Glomerular endothelial cell (primary cell): ENCODE measurements at places on chromosomes 12 and 14.

- DNase-seq = no peak
Measured at GRCh38 chr14:81312289-81312876, 87.7 kb downstream of the STON2 start.

DNA sequence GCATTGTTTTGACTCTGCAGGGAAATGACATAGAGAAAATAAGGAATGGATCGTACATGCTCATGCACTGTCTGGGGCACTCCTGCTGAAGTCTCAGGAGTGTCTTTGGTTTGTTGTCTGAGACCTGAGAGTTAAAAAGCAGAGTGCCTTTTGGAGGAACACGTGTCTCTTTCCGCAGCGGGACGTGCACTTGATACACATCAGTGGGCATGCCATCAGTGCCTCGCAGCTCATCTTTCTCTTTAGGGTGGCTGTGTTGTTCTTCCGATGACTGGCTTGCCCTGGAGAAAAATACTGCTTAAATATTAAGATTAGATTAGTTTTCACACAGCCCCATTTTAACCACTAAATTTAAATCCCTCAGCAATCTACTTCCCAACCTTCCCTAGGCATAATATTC, 835.9 kb downstream of the DIO2 start:
- no peak for DNase-seq

DNA sequence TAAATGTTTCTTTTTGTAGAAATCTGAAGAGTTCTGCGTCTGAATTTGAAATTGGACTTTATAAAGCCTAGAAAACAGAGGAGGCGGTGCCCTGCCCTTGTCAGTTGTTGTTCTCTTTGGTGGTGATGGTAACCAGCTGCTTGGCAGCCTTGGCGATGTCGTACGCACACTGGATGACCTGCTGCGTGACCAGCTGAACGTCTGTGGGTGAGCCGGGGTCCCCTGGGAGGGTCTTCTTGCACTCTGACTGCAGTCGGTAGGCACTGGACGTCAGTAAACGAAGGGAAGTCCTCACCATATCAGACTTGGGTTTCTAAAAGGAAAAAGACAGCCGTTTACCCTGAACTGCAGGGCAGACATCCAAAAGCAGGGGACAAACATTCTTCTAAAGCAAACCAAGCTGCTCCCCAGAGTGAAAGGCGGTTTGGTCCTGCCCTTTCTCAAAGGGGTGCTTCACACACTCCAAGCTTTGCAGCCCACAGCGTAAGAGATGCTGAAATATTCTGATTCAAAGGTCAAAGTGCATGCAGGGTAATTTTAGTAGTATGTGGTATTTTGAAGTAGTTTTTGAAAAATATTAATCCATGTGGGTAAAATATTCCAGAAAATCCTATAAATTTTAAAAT, 32.9 kb downstream of the TCHP start:
- DNase-seq = no peak

DNA sequence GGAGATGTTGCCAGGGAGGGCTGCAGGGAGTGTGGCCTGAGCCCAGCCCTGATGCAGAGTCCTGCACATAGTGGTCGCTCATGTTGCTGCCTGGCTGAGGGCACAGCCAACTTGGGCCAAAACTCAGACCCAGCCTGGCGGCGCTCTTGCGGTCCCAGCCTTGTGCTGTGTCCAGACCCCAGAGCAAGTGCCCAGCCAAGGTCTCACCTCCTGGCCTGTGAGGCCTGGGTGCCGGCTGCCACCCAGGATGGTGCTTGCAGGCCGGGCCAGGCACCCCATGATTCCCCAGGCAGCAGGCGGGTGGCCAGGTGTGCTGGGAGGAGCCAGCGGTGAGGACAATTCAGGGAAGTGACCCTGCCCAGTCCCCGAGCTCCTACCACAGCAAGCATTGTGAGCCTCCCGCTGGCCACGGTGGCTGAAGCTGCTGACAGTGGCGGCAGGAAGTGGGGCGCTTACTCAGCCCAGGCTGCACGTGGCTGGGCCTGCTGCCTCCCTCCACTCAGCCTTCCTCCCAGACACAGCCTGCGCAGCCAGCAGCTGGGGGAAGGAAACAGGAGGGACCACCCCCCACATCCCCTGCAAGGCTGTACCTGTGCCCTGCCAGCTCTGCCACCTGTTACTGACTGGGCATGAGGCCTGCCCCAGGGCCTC, 17.7 kb upstream of the PGF start:
- no peak for DNase-seq

- no peak for DNase-seq
Measured at GRCh38 chr14:103347091-103347815, 13.2 kb downstream of the EIF5 start.

DNA sequence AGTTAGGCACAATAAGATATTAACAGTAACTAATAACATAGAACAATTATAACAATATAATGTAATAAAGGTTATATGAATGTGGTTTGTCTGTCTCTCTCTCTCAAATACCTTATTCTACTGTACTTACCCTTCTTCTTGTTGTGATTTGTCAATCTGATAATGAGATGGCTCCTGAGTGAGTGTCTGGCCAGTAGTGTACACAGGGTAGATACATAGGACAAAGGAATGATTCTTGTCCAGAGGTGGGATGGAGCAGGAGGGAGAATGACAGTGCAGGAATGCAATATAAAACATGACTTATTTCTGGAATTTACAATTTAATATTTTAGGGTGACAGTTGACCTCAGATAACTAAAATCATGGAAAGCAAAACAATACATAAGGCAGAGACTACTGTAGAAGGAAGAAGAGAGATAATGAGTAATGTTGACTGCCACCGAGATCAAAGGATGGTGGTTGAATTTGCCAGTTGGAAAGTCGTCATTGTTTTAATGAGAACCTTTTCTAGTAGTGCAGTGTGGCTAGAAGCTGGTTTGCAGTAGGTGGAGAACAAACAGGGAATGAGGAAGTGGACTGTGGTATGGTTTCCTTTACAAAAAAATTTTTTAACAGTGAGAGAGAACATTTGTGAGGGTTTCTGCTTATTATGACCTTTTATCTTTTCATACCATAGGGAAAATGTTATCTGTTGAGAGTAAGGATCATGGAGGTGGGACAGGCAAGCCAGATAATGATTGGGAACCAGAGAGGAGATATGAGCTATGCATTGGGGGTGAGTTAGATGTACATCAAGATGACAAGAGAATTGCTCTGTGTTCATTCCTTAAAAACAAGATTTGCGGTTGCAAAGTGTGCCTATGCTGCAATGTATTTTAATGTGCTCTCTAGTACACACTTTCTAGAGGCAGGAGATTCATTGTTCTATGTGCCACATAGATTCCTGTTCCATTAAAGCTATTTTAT, 458.3 kb downstream of the BTG1 start:
- DNase-seq = no peak

GRCh38 chr12:44000309-44000952, 164.6 kb downstream of the TMEM117 start:
- DNase-seq = peak; percentile 56

- no peak for DNase-seq
Measured at GRCh38 chr12:127310548-127310947, 956.4 kb upstream of the TMEM132C start.

GRCh38 chr14:103401223-103402214, 16.3 kb downstream of the MARK3 start:
- DNase-seq = no peak

GRCh38 chr12:25985316-25986175, 27.1 kb downstream of the RASSF8 start:
- no peak for DNase-seq

GRCh38 chr12:101685092-101685491, 12.3 kb upstream of the CHPT1 start:
- DNase-seq = no peak

DNA sequence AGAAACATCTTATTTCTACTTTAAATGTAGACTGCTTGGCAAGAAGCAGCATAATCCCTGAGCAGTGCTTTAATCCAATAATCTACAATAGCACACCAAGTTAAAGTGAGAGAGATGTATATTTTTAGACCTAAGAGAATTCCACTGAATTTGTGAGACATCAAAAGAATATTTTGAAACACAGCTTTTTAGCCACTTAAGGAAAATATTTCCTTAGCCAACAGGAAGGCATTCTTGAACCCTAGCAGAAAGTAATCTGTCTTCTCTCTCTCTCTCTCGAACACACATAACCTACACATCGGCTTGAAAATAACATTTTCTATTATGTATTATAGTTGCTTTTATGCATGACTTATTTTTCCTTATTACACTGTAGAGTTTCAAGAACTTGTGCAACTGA, 34.0 kb downstream of the KITLG start:
- no peak for DNase-seq

DNA sequence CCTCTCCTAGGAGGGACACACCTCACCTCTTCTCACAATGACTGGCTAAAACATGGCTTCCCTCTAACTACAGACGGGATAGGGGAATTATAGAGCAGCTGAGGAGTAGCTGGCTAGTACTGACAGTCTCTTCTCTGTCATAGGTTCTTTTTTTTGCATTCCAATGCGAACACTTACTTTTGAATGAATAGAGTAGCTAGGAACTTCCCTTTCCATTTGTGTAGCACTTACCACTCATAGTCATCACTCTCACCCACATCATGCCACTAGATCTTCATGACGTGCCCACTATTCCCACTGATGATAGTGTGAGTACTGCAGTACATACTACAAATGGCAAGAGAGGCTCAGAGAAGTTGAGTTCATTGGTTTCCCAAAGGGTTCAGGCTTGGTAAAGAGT, 143.9 kb upstream of the HIF1A start:
- DNase-seq = no peak

DNA sequence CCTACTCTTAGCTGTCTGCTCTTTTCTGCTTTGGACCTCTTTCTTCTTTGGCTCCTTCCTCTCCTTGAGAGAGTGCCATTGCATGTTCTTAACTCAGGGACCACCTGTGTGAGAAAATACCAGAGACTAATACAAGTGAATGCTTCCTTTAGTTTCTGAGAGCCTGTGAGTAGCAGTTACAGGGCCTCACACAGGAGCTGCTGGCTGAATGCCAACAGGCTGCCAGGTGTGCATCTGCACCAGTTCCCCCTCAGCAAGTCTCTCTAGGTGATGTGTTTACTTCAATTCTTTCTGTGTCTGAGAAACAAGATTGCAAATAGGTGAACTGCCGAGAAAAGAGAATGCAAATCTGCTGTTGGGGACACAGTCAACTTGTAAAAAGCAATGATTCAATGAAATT, 108.2 kb downstream of the STXBP6 start:
- DNase-seq = no peak

- DNase-seq = no peak
Measured at GRCh38 chr12:28144059-28144458, 46.2 kb upstream of the CCDC91 start.

- DNase-seq = no peak
Measured at GRCh38 chr12:114952573-114953271, 268.7 kb upstream of the TBX3 start.

DNA sequence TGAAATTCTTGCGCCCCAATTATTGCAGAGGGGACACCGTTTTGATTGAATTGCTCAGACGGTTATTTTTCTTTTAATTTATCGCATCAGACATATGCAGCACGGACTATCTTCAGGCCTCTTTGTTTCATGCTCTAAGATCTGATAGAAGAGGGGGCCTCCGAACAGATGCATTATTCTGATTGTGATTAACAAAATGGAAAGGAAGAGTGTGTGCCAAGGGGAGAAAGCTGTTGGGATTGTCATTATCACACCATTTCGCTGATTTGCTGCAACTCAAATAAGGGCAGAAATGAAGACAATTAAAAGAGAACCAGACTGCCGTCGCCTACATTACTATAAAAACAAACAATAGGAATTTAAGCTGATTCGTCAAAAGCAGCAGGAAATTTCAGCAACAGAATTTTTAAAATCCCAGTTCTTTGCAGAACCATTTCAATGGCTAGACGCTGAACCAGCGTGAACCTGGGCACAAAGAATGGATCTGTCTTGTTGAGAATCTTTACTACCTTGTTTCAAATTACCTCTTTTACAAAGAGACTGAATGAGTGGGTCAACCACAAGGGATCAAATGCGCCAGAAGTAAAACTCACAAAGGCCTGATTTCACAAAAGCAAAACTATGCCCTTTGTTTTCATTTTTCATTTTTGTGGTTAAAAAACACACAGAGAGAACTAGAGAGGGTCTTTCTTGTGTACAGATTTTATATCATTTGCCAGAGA, 30.6 kb downstream of the TMEM132D start:
- no peak for DNase-seq

GRCh38 chr12:125402874-125403789, 337.9 kb downstream of the AACS start:
- DNase-seq = peak; percentile 3

GRCh38 chr12:50024805-50025186, 498 bp downstream of the RACGAP1 start:
- DNase-seq = no peak

GRCh38 chr14:77044783-77045237, 16.3 kb upstream of the IRF2BPL start:
- no peak for DNase-seq

DNA sequence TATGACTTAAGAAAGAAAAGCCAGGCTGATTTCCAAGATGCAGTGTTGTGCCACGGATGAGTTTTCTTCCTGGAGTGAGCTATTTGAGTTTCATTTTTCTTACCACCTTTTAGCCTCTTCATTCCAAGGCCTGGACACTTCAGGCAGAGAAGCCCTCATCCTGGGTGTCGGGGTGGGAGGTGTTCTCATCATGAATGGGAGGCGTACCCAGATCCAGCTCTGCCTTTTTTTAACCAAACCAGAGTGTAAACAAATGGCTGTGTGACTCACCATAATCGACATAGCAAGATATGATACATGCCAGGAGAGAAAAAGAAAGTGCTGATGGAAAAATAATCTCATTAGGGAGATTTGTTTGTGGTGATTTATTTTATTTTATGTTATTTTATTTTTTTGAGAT, 79.9 kb downstream of the ARF6 start:
- DNase-seq = no peak
